ENCODE measurements at places on chromosomes 6 and 20. TPM values are rescaled to one million over a fixed set of nuclear protein-coding genes. Genes with fewer than 3 reads are reported as not detected.

PHACTR3 gene
- 17.4 TPM for total RNA-seq

ZNF334 gene
- total RNA-seq: 7.4 TPM

SYTL3 gene
- 11.7 TPM for total RNA-seq

SLC52A3 gene
- total RNA-seq: 176 TPM

ZNF292 gene
- total RNA-seq: 72.5 TPM

SEL1L2 gene
- not detected for total RNA-seq

IRF4 gene
- total RNA-seq: 57.8 TPM

RIN2 gene
- total RNA-seq: 177 TPM

HUS1B gene
- 10.7 TPM for total RNA-seq

C4A gene
- 13.7 TPM for total RNA-seq

DNA sequence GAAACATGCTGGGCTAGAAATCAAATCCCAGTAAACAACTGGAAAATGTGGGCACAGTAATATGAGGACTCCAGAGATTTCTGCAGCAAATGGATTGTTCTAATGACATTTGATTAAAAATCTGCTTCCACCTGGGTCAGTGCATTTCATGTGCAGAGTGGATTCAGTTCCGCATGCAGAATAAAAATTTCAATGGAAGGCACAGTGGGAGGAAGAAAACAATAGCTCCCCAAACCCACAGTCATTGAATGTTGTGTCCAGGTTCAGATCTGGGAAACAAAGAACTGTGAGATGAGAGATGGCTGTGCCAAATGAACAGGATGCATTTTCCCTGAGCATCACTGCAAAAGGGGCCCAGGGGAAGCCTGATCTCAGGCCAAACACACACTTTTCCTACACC is 403.1 kb downstream of the BTBD9 start:
- DNase-seq: no peak

GRCh38 chr6:74091136-74091793 is 395.3 kb downstream of the CD109 start:
- no peak for DNase-seq

DNA sequence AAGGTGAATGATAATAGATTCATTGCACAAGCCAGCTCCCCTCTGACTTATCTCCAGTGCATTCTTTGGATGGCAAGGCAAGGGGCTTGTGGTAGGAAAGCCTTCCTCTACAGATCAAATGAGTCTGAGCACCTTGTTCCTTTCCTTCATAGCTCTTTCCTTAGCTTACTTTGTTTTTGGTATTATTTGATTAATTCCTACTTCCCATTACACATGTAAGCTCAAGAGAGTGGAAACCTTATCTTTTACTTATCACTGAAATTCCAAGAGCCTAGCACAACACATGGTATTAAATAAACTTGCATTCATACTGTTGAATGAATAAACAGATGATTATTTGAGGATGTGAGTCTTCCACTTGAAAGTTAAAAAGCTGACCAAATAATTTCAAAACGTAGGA is 41.7 kb downstream of the FRK start:
- no peak for DNase-seq

GRCh38 chr20:36483209-36483918 is 58.0 kb upstream of the MYL9 start:
- DNase-seq: no peak

- no peak for DNase-seq
Observed at GRCh38 chr6:169098116-169098515, 155.5 kb downstream of the THBS2 start.

DNA sequence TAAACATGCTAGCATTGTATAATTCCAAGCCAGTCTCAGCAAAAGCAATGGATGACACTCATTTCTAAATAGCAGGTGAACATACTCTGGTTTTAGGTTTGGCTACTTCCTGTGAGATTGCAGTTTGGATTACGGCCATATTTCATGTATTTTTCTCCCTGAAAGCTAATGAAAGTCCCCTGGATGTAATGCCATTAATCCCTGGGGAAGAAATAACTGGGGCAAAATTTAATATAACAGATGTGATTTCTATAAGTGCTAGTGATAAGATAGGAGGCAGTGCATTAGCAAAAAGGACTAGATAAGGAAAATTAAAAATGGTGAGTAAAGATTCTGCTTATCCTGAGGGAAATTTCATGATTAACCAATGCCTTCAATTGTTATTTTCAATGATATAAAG is 238.2 kb downstream of the ADGRB3 start:
- no peak for DNase-seq

DNA sequence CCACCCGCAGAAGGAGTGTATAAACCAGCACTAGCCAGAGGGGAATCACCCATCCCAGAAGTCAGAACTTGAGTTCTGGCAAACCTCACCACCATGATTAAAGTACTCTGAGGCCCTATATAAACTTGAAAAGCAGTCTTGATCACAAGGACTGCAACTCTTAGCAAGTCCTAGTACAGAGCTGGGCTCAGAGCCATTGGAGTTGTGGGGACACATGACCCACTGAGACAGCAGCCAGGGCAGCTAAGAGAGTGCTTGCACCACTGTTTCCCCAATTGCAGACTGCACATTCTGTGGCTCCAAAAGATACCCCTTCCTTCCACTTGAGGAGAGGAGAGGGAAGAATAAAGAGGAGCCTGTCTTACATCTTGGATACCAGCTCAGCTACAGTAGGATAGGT is 4.7 kb upstream of the MCM9 start:
- no peak for DNase-seq

DNA sequence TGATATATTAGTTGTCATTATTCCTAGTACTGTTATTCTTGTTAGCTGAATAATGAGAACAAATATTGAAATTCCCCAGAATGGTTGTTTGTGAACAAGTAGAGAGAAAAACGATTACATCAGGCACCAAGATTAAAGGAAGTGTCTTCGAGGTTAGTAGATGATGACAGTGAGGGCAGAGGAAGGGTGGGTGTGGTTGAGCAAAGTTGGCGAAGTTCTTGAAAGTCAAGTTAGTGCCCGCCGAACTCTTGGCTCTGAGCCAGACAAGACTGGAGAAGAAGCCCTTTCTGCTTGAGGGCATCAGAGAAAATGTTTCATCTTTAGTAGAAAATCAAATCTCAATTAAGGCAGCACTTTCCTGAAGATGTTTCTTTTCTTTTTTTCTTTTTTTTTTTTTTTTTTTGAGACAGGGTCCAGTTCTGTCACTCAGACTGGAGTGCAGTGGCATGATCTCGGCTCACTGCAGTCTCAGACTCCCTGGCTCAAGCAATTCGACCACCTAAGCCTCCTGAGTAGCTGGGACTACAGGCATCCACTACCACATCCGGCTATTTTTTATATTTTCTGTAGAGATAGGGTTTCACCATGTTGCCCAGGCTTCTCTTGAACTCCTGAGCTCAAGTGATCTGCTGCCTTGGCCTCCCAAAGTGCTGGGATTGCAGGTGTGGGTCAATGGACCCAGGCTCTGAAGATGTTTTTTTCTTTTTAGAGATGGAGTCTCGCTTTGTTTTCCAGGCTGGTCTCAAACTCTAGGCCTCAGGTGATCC is 77.1 kb downstream of the SGK1 start:
- no peak for DNase-seq

GRCh38 chr6:148720406-148720805 is 26.4 kb upstream of the UST start:
- no peak for DNase-seq

DNA sequence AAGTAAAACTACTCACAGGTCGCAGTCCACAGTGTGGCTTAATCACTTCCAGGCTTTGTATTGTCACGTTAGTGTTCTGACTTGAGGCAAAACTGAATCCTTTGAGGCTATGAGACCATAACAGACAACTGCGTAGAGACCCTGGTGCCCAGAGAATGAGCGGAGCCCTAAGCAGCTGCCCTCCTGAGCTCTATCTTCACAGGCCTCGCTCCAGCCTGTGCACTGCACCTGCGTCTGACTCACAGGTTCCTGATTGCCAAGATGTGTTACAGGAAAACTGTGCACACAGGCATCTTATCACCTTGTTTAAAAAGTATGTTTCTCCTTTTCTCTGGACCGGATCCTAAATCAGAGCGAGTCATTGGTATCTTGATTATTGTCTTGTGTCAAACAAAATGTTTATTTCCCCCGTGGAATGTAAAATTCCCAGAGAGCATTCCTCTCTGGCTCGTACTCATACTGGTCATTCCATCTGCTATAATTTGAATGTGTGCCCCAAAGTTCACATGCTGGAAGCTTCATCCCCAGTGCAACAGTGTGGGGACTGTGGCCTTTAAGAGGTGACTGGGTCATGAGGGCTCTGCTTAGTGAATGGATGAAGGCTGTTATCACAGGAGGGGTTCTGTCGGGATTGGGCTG is 25.7 kb downstream of the PRR18 start:
- DNase-seq: no peak

DNA sequence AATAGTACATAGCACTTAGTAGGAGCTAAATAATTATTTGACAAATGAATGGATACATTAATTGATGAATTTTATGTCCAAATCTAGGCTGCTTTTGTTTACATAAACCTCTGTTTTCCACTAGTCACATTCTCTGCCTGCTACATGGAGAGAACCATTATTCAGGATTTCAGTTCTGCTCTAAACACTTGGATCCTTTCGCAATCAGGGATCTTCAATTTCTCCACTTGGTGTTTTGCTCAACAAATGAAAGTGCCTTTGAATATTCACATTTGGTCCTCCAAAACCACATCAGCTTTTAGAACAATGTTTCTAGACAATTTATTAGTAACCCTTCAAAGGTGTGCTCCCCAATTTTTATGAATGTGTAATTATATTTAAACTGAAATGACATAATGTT is 30.6 kb upstream of the HLA-DQB1 start:
- no peak for DNase-seq

DNA sequence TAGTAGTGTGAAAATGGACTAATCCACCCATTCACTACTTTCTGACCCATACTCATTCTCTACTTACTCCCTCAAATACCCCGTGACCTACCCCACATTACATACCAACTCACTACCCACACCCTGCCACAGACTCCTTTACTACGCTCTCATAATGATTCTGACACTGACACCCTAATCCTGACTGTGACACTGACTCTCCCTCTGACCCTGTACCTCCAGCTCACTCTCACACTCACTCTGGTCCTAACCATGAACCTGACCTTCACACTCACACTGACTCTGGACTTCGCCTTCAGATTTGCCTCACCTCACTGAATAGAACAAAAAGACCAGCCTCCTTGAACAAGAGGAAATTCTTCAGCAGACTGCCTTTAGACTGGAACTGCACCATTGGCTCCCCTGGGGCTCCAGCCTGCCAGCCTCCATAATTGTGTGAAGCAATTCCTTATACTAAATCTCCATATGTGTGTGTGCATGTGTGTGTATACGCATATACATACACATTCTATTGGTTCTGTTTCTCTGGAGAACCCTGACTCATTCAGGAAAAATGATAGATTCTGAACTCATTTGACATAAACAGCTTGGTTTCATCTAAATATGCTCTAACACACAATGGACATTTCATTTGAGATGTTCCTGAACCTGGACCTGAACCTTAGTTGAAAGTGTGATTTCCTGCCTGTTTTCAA is 10.5 kb upstream of the ZNF343 start:
- DNase-seq: no peak

DNA sequence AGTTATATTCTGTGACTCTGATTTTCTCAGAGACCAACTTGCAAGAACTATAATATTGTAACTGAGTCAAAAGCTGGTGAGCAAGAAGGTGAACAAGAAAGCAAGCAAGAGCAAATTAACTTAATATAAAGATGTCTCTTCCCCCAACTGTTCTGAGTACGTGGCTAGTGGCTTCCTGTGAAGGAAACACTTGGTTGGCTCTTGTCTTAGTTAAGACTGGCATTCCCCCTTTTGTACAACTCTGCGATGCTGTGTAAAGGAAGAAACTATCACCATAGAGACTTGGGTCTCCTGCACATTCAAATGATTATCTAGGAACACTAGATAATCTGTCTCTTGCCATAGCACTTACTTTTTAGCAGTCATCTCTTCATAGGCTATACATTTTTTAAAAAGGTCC is 47.3 kb upstream of the TNFAIP3 start:
- no peak for DNase-seq

DNA sequence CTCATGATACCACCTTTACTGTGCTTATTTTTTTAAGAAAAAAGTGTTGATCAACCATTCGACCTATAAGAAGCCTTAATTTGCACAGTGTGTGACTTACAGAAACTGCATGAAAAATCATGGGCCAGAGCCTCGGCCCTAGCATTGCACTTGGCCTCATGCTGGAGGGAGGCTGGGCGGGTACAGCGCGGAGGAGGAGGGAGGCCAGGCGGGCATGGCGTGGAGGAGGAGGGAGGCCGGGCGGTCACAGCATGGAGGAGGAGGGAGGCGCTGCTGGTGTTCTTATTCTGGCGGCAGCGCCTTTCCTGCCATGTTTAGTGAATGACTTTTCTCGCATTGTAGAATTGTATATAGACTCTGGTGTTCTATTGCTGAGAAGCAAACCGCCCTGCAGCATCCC is 15.6 kb upstream of the SLC22A1 start:
- DNase-seq: no peak

- DNase-seq: peak; percentile 59
Observed at GRCh38 chr6:157281570-157281969, 41.7 kb downstream of the TMEM242 start.

- no peak for DNase-seq
Observed at GRCh38 chr6:280775-281468, 11.4 kb upstream of the DUSP22 start.

DNA sequence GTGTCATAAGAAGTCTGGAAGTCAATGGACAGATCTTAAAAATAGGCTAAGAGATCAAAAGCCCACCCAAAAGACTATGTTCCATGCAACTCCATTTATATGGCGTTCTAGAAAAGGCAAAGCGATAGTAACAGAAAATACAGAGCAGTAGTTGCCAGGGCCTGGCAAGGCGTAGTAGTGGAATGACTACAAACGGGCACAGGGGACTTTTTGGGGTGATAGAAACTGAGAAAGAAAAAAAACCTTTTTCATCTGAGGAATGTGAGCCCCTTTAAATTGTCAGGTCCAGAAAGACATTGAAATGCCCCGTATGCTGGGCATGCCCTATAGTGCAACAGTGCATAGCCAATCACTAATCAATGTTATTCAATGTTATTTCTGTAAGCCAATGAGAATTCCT is 47.2 kb upstream of the FAM50B start:
- DNase-seq: no peak

GRCh38 chr6:56848105-56848504 is 106.8 kb upstream of the BEND6 start:
- no peak for DNase-seq

GRCh38 chr20:5279661-5280060 is 37.1 kb downstream of the PROKR2 start:
- no peak for DNase-seq

- no peak for DNase-seq
Observed at GRCh38 chr6:75870389-75870788, 121.3 kb downstream of the MYO6 start.

- DNase-seq: no peak
Observed at GRCh38 chr6:135209803-135210202, 28.7 kb downstream of the MYB start.
